ENCODE measurements at places on chromosomes 2 and 18.

DNA sequence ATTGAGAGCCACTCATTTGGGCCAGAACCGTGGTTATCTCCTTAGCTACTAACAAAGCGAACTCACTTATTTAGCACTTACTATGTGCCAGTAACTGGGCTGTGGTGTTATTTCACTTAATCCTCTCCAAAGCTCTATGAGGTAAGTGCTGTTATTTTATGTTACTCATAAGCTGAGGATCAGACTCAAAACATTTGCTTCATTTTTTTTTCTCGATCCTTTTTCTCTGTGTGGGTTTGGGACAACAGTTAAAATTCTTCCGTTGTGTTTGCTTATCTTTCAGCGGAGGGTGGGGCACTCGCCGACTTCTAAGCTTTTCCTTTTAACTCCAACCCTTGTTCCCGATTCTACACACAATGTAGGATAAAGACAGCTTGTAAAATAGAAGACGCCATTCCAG is 52.8 kb downstream of the TMEM178A start:
- no peak for DNase-seq

DNA sequence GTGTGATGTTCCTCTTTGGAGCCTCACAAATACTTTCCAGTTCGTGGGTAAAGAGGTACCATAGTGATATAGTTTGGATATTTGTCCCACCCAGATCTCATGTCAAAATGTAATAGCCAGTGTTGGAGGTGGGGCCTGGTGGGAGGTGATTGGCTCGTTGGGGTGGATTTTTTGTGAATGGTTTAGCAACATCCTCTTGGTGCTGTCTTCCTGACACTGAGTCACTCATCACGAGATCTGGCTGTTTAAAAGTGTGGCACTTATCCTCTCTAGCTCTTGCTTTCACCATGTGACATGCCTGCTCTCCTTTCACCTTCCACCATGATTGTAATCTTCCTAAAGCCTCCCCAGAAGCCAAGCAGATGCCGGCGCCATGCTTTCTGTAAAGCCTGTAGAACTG is 3.0 kb upstream of the CCDC93 start:
- peak; percentile 21 for DNase-seq

DNA sequence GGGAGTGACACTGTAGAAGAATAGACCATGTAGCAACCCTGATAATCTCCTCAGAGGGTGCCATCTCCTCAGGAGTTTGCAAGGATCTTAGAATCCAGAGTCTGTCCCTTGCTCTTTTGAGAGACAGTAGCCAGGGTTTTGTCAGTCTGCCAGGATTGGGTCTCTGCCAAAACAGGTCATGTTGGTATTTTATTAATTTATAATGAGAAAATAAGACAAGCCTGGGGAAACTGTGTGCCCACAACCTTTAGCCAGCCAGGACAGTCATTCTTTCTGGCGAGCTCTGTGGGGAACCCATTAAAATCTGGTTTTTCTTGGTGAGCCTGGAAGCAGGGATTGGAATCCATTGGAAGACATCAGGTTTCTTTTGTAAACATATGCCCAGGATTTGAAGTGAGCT is 78.6 kb downstream of the PTPRM start:
- DNase-seq: no peak

DNA sequence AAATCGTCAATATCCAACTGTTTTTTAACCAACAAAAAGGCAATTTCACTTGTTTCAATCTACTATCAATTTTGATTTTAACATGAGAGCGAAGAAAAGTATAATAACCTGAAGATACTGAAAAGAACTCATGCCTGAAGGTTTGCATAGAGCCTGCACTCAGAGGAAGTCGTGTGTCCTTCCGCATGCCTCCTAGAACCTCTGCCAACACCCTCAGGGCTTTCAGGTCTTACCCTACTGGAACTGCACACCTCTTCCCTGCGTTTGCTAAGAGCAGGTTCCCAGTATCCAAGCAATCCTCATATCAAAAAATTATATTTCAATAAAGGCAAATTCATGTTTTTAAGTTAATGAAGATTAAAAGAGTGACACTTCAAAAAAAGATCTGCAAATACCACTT is 74.7 kb downstream of the PIAS2 start:
- DNase-seq: no peak

- DNase-seq: no peak
These were observed 80.2 kb upstream of the PHLPP1 start for GRCh38 chr18:62634979-62635630.

GRCh38 chr2:8529706-8530277 is 152.1 kb upstream of the ID2 start:
- DNase-seq: no peak

GRCh38 chr18:28045176-28045810 is 131.6 kb downstream of the CDH2 start:
- no peak for DNase-seq

GRCh38 chr2:168392024-168392423 is 64.0 kb upstream of the CERS6 start:
- DNase-seq: no peak

GRCh38 chr2:109703077-109703476 is 88.9 kb downstream of the SOWAHC start:
- DNase-seq: no peak

GRCh38 chr2:108635630-108636354 is 83.5 kb upstream of the RANBP2 start:
- no peak for DNase-seq

GRCh38 chr2:10382354-10383061 is 65.6 kb downstream of the ODC1 start:
- DNase-seq: peak; percentile 48

- no peak for DNase-seq
These were observed 77.5 kb downstream of the EIF2AK3 start for GRCh38 chr2:88549616-88550292.

- DNase-seq: no peak
These were observed 133.0 kb upstream of the MMADHC start for GRCh38 chr2:149720615-149721014.

- no peak for DNase-seq
These were observed 88.4 kb downstream of the ARHGAP15 start for GRCh38 chr2:143217512-143218115.

- DNase-seq: no peak
These were observed 28.8 kb downstream of the SP100 start for GRCh38 chr2:230444832-230445231.

DNA sequence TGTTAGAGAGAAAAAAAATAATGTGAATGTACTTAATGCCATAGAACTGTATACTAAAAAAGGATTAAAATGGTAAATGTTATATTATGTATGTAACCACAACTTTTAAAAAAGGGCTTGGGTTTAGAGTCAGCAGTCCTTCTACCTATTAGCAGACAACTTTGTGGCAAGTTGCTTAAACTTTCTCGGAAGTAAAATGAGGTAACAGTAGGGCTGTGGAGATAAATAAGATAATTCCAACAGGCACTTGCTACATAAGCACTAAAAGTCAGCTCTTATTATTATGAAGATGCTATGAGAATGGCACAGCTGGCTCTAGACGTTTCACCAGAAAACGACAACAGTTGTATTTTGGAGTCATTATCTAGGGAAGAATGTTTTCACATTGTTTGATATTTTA is 31.3 kb downstream of the AAK1 start:
- no peak for DNase-seq

- DNase-seq: peak; percentile 18
These were observed 281.6 kb upstream of the STON1 start for GRCh38 chr2:48248251-48248933.
